ENCODE measurements at places on chromosomes 12 and 14. TPM values are rescaled to one million over a fixed set of nuclear protein-coding genes. Genes with fewer than 3 reads are reported as not detected.
A peak's percentile ranks its signal among the peaks of the same experiment; 100 is the strongest.

Gene PRH1
- total RNA-seq = 4.8 TPM

- H3K27ac ChIP-seq = peak overlapping the region; percentile 98
- no peaks in the 10 kb centered on the region for H3K27me3 ChIP-seq
- H3K36me3 ChIP-seq = peaks cover 24% of the 10 kb centered on the region
- DNase-seq = peak; percentile 94
- H3K4me3 ChIP-seq = peak overlapping the region; percentile 96
- H3K4me1 ChIP-seq = peaks cover 12% of the 10 kb centered on the region
Observed at GRCh38 chr12:104286516-104287482, 16.7 kb upstream of the EID3 start.

GRCh38 chr12:56205445-56205844, 16.2 kb upstream of the SMARCC2 start:
- H3K4me1 ChIP-seq = peaks cover 2% of the 10 kb centered on the region
- no peaks in the 10 kb centered on the region for H3K27me3 ChIP-seq
- no peak overlapping the region for H3K4me3 ChIP-seq
- peaks cover 15% of the 10 kb centered on the region for H3K36me3 ChIP-seq

DNA sequence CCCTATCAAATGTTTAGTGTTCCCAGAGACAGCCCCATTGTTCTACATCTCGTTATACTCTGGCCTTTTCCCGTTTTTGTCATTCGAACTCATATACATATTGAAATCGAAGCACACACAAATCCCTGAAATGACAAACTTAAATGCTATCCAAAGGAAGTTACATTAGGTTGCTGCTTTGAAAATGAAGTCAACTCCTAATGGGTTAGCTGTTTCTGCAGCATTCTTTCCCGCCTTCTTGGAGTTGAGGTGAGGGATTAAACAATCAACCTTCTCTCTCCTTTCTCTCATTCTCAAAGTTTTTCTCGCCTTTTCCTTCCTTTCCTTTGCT, 642 bp upstream of the PHC1 start:
- H3K4me1 ChIP-seq = peaks cover 15% of the 10 kb centered on the region
- H3K36me3 ChIP-seq = no peaks in the 10 kb centered on the region
- H3K27ac ChIP-seq = peak overlapping the region; percentile 84
- DNase-seq = no peak
- H3K4me3 ChIP-seq = peak overlapping the region; percentile 82

DNA sequence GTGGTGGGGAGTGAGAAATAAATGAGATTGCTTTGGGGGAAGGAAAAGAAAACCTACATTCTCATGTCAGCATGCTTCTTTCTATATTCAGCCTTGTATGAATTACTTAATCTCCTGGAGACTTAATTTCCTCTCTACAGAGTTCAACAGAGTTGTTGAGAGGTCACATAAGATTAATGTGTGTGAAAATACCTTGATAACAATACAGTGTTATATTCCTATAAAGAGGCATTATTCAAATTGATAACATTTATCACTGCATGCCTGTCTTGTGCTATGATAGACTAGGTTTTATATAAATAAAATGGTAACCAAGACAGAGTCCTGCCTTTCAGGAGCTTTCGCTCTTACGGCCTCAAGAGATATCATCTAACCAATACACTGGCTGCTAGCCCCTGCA, 9.6 kb downstream of the FLRT2 start:
- H3K27me3 ChIP-seq = peaks cover 15% of the 10 kb centered on the region
- no peak overlapping the region for H3K27ac ChIP-seq
- no peak for DNase-seq
- H3K4me1 ChIP-seq = no peaks in the 10 kb centered on the region

Gene PCNX1
- 51.9 TPM for total RNA-seq

GRCh38 chr12:120196363-120196762, 1.8 kb upstream of the GCN1 start:
- H3K27me3 ChIP-seq = no peaks in the 10 kb centered on the region
- peaks cover 54% of the 10 kb centered on the region for H3K4me1 ChIP-seq
- H3K27ac ChIP-seq = peak overlapping the region; percentile 91
- no peak overlapping the region for H3K4me3 ChIP-seq

Data from activated naive CD4-positive, alpha-beta T cell treated with anti-CD3 and anti-CD28 coated beads for 36 hours (primary cell).